ENCODE measurements at places on chromosomes 2 and 18. TPM values are rescaled to one million over a fixed set of nuclear protein-coding genes. Genes with fewer than 3 reads are reported as not detected.

DNA sequence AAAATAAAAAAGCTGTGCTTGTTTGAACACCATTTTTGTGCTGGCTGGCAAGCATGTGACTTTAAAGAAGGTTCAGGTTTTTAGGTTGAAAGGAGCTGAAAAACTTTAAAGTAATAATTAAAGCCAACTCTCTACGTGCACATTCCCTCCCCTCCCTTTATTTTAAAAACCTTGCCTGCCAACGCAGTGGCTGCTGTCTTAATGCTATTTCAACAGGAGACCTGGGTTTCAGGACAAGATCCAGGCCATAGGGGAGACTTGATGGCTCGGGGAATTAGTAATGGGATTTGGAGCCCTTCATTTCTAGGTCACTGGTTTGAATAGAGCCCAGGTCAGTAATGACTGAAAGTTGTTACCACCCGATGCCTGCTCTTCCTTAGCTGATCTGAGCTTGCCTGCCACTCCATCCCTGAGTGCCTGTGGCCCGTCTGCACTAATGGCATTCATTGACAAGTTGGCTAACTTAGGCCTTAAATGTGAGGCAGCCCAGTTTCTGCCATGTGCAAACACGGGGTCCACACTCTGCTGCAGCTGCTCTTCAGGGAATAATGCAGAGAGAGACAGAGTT is 1233.2 kb upstream of the ZEB2 start:
- H3K27ac ChIP-seq: no peak overlapping the region
- no peak for DNase-seq
- no peak overlapping the region for H3K4me3 ChIP-seq

GRCh38 chr2:72830273-72830672 is 4.4 kb upstream of the EXOC6B start:
- H3K27ac ChIP-seq: no peak overlapping the region
- H3K36me3 ChIP-seq: no peaks in the 10 kb centered on the region
- no peak overlapping the region for H3K4me3 ChIP-seq
- H3K27me3 ChIP-seq: peaks cover 5% of the 10 kb centered on the region

DNA sequence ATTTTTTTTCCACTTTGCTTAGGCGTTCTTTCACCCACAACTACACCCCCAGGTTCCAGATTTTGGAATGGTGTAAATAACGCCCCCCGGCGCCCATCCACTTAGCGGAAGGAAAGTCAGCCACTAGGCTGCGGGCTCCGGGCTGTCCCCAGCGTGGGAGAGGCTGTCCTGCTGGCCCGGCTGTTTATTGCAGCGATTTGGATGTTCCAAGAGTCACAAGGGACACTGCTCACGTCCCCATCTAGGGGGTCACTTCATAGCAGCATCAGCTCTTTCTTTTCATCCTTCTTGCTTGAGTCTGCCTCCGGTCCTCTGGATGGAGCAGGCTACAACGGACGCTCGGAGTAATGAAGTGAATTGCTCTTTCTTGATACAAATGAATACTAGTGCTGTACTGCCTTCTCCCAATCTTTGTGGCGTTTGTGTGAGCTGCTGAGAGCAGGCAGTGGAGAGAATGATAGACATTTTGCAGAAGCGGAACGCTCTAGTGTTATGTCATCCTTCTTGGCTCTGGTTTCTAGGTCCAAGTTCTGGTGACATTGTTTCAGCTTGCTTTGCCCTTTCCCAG is 50.7 kb upstream of the PAIP2B start:
- peak; percentile 65 for DNase-seq
- no peak overlapping the region for H3K27ac ChIP-seq
- H3K36me3 ChIP-seq: no peaks in the 10 kb centered on the region
- peak overlapping the region; percentile 76 for H3K4me3 ChIP-seq
- H3K4me1 ChIP-seq: peaks cover 14% of the 10 kb centered on the region

GRCh38 chr2:82027921-82028615 is 1723.5 kb upstream of the LRRTM1 start:
- H3K4me1 ChIP-seq: no peaks in the 10 kb centered on the region
- H3K36me3 ChIP-seq: no peaks in the 10 kb centered on the region
- H3K27ac ChIP-seq: no peak overlapping the region
- no peak overlapping the region for H3K4me3 ChIP-seq

GRCh38 chr2:232349546-232349945 is 29.0 kb upstream of the ALPP start:
- no peaks in the 10 kb centered on the region for H3K36me3 ChIP-seq
- H3K27me3 ChIP-seq: peaks cover 30% of the 10 kb centered on the region
- H3K4me1 ChIP-seq: peaks cover 2% of the 10 kb centered on the region
- H3K4me3 ChIP-seq: no peak overlapping the region
- no peak for DNase-seq
- no peak overlapping the region for H3K27ac ChIP-seq

DNA sequence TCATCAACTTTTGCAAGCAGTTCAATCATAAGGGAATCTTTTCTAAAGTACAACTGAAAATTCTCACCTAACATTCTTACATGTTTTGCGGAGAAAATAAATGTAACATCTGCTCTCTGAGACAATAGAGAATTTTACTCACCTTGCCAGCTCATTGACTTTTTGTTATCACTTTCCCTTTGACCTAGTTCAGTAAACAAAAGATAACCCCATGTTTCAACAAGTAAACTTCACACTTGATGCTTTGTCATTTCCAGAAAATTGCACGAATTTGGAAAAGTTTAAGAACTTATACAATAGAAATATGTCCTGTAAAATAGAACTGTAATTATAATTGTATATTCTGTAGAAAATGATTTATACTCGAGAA is 1110.0 kb upstream of the ACVR2A start:
- H3K36me3 ChIP-seq: no peaks in the 10 kb centered on the region
- H3K27me3 ChIP-seq: no peaks in the 10 kb centered on the region
- DNase-seq: no peak
- H3K4me3 ChIP-seq: no peak overlapping the region

SP140 gene
- total RNA-seq: 241 TPM

CTAGE1 gene
- total RNA-seq: not detected

DNA sequence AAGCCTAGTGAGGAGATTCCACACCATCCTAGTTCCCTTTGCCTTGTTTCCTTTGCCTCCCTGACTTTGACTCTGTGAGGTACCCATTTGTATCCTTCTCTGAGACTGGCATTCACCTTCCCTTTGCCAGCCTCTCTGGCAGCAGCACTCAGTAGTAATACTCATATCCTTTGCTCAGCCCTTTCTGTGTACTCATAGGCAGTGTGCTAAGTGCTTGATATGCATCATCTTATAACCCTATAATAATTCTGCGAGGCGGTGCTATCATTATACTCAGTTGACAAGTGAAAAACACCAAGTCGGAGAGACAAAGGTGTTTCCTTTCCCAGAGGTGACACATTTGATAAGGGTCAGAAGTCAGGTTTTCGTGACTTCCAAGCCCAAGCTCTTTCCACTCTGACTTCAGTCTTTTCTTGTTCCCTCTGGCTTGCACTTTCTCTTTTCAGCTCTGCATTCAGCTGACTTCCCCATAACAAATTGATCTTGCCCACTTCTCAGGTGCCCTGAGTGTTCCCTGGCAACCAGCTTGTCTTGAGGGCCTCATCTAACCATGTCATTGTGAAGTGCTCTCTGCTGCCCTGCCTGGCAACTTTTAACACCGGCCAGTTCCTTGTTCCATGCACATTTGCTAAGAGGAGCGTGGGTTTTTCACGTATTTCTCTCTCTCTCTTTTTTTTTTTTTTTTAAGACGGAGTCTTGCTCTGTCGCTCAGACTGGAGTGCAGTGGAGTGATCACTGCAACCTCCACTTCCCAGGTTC is 94.5 kb upstream of the UPP2 start:
- H3K36me3 ChIP-seq: no peaks in the 10 kb centered on the region
- peaks cover 18% of the 10 kb centered on the region for H3K4me1 ChIP-seq
- no peak overlapping the region for H3K4me3 ChIP-seq
- no peak overlapping the region for H3K27ac ChIP-seq

DNA sequence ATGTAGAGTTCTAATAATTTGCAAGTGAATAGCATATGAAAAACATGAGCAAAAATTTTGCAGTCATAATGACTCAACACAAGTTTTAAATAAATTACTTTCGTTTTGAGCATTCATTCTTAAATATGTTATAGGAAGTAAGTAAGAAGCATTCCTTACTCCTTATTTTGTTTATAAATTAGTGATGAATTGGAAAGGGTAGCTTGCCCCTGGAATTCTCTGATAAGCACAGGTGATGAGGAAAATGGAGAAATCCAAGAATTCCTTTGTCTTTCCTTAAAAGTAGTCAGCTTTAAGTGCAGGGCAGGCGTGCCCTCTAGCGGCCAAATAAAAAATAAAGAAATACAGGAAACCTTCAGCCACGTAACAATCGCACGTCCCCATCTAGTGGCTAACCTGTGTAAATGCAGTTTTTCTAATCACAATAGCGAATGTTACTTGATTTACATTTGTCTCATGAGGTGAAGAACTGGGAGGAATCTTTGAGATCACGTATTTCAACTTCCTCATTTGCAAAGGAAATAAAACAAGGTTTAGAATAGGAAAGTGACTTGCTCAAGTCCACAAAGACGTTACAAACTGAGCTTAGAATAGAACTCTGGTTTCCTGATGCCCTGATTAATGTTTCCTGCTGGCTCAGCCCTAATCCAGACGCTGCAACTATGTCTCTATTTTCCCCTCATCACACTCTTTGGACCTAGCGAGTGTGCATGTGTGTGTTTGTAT is 47.2 kb upstream of the ZNG1B start:
- peak; percentile 88 for DNase-seq
- peaks cover 9% of the 10 kb centered on the region for H3K4me1 ChIP-seq
- peaks cover 30% of the 10 kb centered on the region for H3K27me3 ChIP-seq
- peak overlapping the region; percentile 13 for H3K27ac ChIP-seq
- peak overlapping the region; percentile 28 for H3K4me3 ChIP-seq

MITD1 gene
- 52.8 TPM for total RNA-seq

- peak overlapping the region; percentile 93 for H3K27ac ChIP-seq
- peaks cover 55% of the 10 kb centered on the region for H3K36me3 ChIP-seq
- peak; percentile 94 for DNase-seq
These were observed 7.7 kb upstream of the SP140L start for GRCh38 chr2:230319211-230319862.

DNA sequence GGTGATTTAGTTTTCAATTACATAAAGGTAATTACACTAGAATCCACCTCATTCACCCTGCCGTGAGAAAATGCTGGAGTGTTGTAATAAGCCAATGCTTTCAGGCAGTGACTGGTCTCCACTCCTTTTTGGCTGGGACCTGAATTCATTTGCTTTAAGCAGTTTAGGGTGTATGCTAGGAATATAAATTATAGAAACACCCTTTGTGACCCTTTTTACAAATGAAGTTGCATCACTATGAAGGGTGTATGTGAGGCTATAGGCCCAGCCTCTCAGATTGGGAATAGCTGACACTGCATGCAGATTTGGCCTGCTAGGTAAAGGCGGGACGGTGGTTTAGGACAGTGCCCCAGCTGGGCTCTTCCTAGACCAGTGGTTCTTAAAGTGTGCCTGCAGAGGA is 50.8 kb upstream of the NFE2L2 start:
- H3K4me3 ChIP-seq: no peak overlapping the region
- peaks cover 10% of the 10 kb centered on the region for H3K36me3 ChIP-seq
- H3K27ac ChIP-seq: no peak overlapping the region
- DNase-seq: no peak
- peaks cover 7% of the 10 kb centered on the region for H3K4me1 ChIP-seq

SERPINB11 gene
- total RNA-seq: not detected

Measured in activated CD4-positive, alpha-beta T cell treated with anti-CD3 and anti-CD28 coated beads, Interleukin-2, amount 10 ng/mL, durations not matched to agents 24 days and 14 days (primary cell).